ENCODE measurements at places on chromosomes 11 and 22.

DNA sequence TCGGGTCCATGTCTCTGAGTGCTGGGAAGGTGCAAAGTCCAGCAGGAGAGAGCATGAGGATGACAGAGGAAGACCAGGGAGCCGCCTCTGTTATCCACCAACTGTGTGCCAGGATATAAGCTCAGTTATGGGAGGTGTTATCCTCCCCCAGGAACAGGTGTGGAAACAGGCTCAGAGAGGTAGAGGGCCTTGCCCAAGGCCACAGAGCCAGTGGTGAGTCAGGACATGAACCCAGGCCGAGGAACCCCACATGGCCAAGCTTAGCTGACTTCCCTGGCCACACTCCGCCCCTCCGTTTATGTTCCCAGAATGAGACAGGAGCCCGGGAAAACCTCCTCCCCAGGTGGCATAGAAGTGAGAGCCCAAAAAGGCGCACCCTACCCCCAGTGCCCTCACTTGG, 50.3 kb downstream of the ISX start:
- no peak for DNase-seq

DNA sequence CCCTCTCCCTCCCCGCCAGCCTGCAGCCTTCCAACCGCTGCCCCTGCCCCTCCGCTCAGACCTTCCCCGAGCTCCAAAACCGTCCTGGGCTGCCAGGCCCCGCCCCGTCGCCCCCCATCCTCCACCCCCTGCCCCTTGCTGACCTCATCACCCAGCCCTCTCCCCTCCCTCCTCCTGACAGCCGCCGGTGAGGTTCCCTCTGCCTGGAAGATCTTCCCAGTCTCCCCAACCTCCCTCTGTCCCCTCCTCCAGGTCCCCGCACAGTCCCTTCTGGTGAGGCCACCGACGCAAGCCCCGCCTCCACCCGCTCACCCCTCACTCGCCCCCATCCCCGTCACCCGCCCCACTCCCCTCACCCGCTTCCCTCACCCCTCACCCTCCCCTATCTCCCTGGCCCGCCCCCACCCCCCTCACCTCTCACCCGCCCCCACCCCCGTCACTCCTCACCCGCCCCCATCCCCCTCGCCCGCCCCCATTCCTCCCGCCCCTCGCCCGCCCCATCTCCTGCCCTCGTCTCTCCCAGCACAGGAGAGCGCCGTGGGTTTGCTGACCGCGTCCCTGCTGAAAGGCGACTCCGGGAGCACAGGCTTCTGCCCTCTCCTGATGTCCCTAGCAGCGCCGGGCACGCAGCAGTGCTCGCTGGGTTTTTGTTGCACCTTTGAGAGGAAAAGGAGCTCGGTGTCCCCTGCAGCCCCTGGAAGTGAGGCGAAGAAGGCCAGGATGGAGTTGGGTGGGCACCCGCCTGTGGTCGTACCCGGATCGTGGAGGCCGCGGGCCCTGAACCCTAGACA, 16.4 kb upstream of the UPK3A start:
- no peak for DNase-seq

DNA sequence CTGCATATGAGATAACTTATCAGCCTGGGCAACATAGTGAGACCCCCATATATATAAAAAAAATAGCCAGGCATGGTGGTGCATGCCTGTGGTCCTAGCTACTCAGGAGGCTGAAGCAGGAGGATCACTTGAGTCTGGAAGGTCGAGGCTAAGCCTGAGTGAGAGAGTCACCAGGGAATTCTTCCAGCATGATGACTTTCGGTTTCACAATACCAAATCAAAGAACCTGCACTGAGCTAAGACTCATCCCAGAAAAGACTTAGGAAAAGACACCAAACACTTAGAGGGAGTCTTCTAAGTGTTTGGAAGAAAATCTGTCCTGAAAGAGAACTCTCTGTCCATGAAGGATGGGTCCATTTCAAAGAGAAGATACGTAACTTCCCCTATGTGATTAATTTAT, 12.7 kb downstream of the STK33 start:
- DNase-seq = no peak

DNA sequence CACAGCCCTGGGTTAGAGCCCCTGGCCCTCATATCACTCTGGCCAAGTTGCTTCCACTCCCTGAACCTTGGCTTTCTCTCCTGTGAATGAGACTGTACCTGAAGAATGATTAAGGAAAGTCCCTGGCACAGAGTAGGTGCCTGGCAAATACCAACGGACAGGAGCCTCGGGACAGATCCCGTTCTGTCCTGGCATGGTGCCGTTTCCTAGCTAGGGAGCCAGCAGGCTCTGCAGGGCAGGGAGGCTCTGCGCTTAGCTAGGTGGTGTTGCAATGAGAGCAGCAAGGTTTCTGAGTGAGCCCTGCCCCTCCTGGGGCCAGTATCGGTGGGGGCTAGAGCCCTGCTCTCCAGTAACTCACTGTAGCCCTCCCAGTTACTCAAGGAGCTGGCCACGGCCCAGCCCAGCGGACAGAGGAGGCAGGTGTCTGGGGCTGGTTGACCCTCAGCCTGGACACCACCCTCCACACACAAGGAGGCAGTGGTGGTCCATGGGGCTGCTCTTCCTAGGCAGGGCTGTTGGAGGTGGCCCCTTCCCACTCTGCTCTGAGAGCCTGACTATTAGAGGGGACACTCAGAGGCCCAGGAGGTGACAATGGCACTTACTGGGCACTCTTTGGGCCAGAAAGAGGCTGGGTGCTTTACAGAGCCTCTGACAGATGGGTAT, 74.4 kb downstream of the NFAM1 start:
- no peak for DNase-seq

DNA sequence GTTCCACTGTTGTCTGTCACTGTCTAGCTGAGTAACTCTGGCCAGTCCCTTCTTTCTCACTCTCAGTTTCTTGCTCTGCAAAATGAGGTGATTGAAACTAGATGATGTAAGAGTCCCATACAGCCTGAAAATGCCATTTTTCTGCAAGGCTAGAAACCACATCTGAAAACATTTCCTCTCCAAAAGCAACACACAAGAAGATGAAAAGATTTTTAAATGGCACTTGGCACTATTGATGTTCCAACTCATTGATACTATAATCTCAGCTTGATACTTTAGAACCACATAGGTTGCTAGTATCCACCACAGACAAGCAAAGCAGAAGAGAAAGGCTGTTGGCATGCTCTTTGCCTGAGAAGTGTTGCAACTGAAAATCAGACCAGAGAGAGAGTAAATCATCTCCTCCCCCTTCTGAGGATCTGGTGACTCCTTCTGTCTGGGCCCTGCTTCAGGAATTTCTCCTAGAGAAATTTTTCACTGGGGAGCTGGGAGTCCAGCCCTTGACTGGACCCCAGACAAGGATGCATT, 1217.9 kb downstream of the LRRC4C start:
- no peak for DNase-seq

- DNase-seq = no peak
These were observed 789 bp upstream of the CBX7 start for GRCh38 chr22:39153220-39153717.

GRCh38 chr11:87236368-87236767, 198.6 kb downstream of the TMEM135 start:
- no peak for DNase-seq

DNA sequence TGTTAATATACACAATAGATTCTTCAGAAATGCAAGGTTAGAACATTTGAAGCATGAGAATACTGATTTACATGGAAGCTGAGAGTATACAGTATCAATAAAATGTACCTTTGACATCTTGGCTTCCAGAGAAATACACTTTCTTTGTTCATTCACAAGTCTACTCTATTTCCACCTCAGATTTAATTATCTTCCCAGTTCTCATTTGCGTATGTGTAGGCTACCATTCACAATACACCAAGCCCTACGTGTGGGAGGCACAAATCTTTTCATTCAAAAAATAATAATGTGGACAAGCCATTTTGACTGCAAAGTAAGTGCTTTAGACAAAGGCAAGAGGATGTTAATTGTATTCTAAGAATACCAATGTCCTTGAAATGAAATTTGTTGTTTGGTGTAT, 132.7 kb upstream of the MTMR2 start:
- DNase-seq = no peak

GRCh38 chr11:128610721-128611617, 23.6 kb upstream of the ETS1 start:
- peak; percentile 57 for DNase-seq

GRCh38 chr11:3035333-3035732, 21.9 kb downstream of the CARS1 start:
- DNase-seq = no peak

- DNase-seq = no peak
These were observed 8.4 kb downstream of the VWA5A start for GRCh38 chr11:124123622-124124021.

GRCh38 chr11:94786264-94787126, 18.3 kb downstream of the AMOTL1 start:
- no peak for DNase-seq

GRCh38 chr11:101390539-101390938, 193.3 kb downstream of the TRPC6 start:
- no peak for DNase-seq

- no peak for DNase-seq
These were observed 839 bp downstream of the CEP164 start for GRCh38 chr11:117328375-117329010.

DNA sequence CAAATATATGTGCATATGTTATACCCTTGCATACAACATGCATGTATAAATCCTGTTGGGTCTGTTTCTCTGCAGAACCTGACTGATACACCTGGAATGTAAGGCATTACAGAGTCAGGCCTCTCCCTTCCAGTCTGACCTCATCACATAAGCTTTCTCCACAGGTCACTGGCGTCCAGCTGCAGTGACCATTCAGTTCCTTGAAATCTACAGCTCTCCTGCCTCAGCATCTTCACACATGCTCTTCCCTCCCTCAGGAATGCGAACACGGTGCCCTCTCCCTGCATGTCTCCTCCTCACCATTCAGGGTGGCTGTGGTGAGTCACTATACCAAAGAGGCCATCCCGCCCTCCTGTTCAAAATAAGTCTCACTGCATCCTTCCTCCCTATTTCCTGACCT, 657.8 kb upstream of the B3GAT1 start:
- no peak for DNase-seq

- DNase-seq = peak; percentile 68
These were observed at the start of gene ESAM for GRCh38 chr11:124762105-124762623. Gene ESAM (minus strand): TSS chr11:124762290. CDS start chr11:124762154, 136 bp downstream.

DNA sequence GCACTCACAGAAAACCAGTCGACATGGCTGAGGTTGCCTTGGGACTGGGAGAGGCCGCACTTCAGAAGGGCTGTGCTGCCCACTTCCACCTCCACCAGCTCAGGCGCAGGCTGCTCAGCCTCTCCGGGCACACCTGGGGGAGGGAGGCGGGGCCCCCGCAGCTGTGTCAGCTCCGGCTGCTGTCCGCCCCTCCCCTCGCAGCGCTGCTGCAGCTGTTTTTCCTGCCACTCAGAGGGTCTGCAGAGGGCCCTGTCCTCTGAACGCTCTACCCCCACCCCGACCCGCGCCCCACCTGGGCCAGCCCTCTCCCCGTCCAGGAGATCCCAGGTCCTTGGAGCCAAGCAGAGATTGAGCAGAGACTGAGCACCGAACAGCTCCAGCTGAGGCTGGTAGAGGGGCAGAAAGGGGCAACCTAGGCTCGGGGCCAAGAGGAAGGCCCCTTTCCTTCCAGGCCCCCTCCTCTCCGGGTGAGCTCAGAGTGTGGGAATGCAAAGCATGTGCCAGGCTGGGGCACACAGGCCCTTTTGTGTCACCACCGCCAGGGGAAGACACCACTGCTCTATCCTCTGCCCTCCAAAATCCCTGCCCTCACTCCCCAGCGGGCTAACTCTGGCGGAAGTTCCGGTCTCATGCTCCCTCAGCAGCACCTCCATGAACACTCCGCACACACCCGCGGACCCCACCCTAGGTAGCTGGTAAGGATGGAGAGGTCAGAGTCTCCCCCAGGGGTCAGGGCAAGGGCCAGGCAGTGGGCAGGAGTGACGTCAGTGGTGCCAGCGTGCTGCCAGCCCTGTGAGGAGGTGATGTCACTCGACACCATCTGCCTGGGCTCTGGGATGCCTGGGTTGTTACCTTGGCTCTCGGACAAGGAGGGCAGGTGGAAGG, 1.6 kb downstream of the MCAM start:
- peak; percentile 65 for DNase-seq

DNA sequence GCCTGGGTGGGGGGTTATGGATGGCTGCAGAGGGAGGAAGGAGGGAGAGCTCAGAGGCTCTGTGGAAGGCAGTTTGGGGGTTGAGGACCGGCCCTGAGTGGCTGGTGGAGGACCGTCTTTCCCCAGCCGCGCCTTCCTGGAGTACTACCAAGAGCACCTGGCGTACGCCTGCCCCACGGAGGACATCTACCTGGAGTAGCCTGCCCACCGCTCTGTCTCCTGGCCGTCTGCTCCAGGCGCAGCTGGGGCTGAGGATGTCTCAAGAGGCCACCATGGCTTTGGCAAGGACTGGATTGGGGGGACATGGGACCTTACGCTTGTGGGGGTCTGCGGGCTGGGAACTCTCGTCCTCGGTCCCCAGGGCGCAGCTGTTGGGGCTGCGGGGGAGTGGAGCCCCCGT, 10.0 kb downstream of the MAPK8IP2 start:
- DNase-seq = no peak

DNA sequence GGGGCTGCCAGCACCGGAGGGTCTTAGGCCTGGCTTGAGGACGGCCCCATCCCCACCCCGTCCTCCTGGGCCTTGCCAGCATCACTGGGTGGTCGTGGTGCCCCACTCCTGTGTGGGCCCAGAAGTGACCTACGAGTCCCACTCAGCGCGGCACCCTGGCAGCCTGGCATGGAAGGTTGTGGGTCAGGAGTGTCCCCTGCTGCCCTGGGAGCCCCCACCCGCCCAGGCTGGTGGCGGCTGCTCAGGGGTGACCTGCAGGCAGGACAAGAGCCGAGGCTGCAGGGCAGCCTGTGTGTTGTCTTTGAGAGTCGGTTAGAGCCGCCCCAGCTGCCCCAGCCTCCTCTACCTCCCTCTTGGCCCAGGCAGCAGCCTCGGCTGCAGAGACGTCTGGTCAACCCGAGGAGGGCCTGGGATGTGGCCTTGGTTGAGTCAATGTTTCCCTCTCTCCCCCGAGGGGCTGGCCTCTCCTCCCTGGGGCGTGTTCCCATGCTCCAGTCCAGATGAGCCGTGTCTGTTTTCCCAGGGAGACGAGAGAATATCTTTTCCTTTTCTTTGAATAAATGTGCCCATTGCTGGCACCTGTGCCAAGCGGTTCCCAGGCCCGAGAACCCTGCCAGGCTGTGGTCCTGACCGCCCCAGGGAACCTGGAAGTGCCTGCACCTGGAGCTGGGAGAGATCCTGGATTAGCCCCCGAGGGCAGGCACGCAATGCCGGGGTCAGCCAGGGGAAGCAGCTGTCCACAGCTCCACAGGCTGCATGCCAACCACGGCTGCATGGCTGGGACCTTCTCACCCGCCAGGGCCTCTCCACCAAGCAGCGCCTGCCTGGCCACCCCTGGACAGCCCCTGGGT, 35.7 kb upstream of the MUC5AC start:
- DNase-seq = no peak

- DNase-seq = no peak
These were observed 49.6 kb downstream of the CECR2 start for GRCh38 chr22:17418890-17419324.

- DNase-seq = peak; percentile 4
These were observed 25.4 kb downstream of the PDGFB start for GRCh38 chr22:39219071-39220039.

- DNase-seq = no peak
These were observed 77.7 kb downstream of the GAB2 start for GRCh38 chr11:78339945-78340344.

Data from stimulated activated naive CD8-positive, alpha-beta T cell treated with anti-CD3 and anti-CD28 coated beads, Interleukin-15, amount 100 ng/mL, for 72 hours (primary cell).